ENCODE measurements at places on chromosomes 16 and 17.

DNA sequence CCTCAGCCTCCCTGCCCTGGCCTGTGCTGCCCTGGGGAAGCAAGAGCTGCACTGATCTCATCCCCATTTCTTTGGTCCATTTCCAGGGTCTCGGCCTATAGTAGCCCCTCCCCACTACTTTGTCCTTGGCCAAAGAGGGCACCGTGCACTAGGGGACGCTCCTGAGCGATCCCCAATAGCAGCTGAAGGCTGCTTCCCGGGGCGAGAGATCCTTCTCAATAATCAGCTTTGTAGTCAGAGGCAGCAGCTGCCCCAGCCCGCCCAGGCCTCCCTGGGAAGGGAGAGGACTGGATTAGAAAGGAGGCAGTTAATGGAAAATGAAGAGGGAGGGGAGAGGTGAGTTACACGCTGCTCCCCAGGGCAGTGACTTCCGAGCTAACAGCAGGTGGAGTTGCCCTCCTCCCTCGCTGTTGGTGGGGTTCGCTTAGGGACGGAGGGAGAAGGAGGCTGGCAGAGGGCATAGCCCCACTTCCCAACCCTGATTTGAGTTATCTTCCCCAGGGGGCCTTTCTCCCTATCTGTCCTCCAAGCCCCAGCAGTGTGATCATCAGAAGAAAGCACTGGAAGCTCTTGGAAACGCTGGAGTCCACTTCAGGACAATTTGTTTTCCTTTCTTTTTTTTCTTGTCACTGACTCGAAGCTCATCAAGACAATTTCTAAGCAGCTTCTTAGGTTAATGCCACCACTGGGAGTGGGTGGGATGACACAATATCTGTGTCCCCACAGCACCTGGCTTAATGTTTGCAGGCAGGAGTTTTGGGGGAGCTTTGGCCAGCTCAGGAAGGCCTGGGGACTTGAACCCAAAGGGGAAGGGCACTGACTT is 2.6 kb downstream of the MXRA7 start:
- DNase-seq, result peak; percentile 55

DNA sequence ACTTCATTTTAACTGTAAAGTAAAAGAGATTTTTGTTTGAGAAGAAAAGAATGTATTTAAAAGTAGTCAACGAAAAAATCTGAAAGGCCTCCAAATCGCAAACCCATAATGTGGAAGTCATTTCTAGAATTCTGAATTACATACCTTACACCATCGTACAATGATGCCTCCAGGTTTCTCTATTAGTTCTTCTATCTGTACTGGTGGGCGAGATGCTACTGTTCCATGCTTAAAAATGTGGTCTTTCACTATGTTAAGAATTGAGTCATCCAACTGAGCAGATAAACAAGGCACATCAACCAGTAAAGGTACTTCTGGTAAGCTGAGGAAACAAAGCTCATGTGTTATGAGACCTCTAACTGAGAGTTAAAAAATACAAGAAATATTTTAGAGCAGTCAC is 28.5 kb downstream of the CRLF3 start:
- no peak for DNase-seq

DNA sequence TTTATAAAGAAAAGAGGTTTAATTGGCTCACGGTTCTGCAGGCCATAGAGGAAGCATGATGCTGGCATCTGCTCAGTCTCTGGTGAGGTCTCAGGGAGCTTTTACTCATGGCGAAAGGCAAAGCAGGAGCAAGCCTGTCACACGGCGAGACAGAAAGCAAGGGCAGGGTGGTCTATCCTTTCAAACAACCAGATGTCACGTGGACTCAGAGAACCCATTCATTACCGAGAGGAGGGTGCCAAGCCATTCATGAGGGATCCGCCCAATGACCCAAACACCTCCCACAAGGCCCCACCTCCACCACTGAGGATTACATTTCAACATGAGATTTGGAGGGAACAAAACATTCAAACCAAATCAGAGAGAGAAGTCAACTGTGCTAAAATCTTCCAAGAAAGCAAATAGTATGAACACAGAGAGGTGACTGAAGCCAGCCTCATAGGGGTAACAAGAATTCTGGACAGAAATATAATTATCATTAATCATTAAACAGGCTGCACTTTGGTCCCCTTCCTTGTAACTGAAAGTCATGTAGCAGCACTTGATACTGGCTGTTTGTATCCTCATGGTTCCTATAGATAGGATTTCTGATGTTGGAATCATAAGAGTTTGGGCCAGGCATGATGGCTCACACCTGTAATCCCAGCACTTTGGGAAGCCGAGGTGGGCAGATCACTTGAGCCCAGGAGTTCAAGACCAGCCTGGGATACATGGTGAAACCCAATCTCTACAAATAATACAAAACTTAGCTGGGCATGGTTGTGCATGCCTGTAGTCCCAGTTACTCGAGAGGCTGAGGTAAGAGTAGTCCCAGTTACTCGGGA is 52.5 kb upstream of the B4GALNT2 start:
- DNase-seq, result no peak

DNA sequence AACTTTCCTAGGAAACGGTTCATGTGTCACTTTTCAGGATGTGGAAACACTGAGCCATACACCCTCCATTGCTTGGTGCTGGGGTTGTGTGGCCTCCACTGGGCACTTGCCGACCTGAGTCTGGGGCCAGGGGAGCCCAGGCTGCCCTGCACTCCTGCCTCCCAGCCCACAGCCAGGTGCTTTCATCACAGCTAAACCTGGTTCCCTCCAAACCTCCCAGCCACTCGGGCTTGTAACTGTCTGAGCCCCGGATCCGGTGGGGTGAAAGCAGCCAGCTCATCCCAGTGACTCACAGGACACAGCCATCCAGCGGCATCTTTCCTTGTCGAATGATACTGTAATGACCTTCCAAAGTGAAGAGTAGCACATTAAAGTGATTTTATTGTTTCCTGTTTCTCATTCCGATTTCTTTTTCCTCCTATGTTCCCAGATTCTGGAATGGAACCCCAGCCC is 19.8 kb downstream of the CARHSP1 start:
- DNase-seq, result no peak

DNA sequence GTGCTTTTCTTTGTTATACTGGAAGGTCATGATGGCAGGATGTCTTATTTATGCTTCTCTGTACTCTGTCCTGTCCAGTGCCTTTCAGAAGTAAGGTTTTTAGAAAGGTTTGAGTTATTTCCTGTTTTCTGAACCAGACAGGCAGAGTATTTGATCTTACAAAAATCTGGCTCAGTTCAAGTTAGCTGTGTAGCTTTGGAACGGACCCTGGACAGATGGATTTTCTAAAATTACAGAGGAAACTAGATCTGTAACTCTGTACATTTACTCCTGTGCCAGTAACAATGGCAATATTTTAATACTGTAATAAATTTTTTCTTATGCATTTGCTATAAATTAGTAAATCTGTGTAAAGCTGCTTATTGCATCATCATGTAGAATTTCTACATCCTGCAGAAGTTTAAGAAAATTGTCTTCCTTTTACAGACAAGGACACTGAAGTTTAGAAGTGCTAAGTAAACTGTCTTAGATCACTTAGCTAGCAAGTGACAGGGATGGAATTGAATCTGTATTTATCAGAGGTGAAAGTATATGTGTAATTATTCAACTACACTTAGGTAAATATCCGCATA is 347.6 kb downstream of the WWOX start:
- no peak for DNase-seq

- DNase-seq, result no peak
Observed at GRCh38 chr16:65283181-65283651, 161.4 kb upstream of the CDH11 start.

GRCh38 chr17:2105663-2106062 is 50.8 kb downstream of the HIC1 start:
- no peak for DNase-seq

DNA sequence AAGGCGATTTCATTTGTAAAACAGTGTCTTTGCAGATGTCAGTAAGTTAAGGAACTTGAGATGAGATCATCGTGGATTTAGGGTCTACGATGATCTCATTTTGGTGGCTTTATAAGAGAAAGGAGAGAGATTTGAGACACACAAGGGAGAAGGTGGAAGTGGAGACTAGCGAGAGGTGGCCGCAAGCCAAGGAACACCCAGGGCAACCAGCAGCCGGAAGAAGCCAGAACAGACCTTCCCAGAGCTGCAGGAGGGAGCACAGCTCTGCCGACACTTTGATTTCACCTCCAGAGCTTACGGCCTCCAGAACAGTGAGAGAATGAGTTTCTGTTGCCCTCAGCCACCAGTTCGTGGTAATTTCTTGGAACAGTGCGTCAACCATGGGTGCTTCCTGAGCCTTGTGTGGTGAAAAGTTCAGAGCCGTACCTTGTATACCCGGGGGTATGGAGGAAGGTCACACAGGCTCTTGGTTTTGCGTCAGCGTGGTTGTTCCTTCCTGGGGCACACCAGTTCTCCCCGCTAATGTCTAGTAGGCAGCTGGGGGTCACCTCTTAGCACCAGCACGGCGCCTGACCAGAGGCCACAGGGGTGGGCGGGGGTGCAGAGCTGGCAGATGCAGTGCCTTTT is 12.9 kb upstream of the SEC14L1 start:
- peak; percentile 88 for DNase-seq

- DNase-seq, result no peak
Observed at GRCh38 chr17:64774888-64775540, 112.9 kb upstream of the SMURF2 start.

GRCh38 chr16:8173111-8173644 is 417.1 kb downstream of the TMEM114 start:
- DNase-seq, result peak; percentile 54

GRCh38 chr16:60485872-60486489 is 1550.3 kb downstream of the CDH8 start:
- no peak for DNase-seq

GRCh38 chr16:56289862-56290261 is 98.6 kb downstream of the GNAO1 start:
- no peak for DNase-seq

DNA sequence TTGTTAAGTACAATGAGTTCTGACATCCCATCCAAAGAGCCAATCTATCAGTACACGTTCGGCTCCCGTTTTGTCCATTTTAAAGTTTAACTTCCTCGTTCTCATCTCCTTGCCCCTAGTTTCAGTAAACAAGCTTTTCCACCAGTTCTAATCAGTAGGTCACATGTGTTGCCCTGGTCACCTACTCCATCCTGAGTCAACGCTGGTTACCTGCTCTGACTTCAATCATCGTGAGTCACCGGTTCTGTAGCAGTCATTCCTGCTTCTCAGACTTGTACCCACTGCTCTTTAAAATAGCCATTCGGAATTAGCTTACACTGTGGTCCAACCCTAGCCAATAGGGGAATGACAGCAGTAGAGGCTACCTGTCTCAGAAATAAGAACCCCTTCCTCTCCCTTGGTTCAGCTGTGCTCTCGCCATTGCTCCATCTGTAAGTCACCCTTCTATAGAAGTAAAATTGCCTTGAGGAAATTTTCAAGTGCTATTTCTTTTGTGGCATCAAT is 191.0 kb downstream of the CPPED1 start:
- DNase-seq, result no peak

DNA sequence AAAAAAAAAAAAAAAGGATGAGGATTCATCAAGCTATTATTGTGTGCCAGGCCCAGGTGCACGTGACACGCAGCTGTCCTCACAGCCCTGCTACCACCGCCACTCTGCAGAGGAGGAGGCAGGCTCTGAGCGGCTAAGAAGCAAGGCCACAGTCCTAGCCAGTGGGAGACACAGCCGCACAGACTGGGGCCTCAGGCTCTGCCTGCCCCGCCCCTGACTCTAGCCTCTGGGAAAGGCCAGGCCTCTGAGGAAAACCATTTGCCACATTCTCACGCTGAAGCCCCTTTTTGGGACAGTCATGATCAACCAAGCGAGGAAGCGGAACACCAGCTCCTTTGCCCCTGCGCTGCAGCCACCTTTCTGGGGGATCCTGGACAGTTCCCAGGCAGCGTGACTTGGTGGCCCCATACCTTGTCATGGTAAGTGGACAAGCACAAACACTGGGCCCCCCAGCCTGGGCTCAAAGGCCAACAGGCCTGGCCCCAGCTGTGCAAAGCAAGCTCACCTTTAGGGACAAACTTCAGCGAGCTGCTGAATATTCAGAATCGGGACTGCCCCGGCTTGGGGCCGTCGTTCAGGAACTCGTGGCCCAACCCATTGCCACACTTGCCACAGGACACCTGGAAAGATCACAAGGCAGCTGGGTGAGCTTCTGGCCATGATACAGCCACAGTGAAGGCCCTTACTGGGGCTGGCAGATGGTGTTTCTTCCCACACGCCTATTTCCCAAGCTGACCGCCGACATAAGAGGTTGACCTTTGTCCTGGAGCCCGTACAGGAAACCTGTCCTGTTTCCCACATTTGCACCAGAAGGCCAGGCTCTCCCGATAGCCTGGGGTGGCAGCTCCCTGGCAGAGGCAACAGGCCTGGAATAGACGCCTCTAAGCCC is 2.5 kb downstream of the MSRB1 start:
- DNase-seq, result peak; percentile 30

DNA sequence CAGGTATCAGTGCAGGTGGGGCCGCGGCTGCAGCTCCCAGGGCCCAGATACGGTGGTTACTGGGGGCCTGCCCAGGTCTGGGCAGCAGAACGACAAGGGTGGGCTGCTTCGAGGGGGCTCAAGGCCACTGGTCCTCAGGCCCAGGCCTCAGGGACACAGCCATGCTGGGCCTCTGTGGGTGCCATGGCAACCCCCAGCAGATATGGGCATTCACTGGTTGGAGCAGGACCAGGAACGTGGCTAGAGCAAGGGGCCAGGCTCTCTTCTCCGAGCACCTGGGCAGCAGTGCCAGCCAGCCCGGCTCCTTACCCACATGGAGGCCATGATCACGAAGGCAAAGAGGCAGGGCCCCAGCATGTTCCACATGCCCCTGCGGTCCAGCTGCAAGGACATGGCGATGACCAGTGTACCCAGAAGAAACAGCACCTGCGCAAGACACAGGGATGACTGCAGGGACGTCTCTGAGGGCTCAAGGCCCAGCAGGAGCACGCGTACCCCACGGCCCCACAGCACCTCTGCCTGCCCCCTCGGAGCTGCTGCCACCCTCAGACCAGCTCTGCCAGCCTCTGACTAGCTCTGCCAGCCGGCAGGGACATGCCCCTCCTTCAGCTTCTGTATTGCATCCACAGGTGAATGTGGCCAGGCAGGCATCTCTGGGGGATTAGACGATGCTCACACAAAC is 2.1 kb upstream of the MRPL28 start:
- DNase-seq, result peak; percentile 41

DNA sequence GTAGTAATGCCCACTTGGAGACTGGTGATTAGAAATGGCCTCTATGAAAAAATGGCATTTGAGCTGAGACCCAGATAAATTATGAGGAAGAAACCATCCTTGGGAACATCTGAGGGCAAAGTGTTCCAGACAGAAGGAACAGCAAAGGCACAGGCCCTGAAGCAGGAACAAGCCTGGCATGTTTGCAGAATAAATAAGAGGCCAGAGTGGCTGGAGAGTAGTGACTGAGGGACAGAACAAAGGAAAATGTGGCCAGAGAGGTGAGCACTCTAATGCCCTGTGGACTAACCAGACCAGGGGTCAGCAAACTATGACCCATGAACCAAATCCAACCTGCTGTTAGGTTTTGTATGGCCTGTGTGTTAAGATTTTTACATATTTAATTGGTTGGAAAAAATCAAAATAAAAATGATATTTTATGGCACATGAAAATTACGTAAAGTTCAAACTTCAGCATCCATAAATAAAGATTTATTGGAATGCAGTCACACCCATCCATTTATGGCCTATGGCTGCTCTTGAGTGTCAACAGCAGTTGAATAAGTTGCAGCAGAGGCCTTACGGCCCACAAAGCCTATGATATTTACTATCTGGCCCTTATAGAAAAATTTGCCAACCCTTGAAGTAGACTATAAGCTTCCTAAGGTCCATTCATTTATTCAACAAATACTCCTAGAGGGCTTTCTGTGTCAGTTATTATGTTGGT is 210.0 kb upstream of the TOX3 start:
- DNase-seq, result no peak

All from Right ventricle myocardium superior (tissue), 1 donor.